NCI-H1436 (cell line): ENCODE measurements at places on chromosomes 1 and 21.

- peak; percentile 42 for DNase-seq
Observed at GRCh38 chr21:43864313-43864961, 586 bp upstream of the AGPAT3 start.

- no peak for DNase-seq
Observed at GRCh38 chr21:44567481-44568171, 5.9 kb upstream of the KRTAP10-4 start.

DNA sequence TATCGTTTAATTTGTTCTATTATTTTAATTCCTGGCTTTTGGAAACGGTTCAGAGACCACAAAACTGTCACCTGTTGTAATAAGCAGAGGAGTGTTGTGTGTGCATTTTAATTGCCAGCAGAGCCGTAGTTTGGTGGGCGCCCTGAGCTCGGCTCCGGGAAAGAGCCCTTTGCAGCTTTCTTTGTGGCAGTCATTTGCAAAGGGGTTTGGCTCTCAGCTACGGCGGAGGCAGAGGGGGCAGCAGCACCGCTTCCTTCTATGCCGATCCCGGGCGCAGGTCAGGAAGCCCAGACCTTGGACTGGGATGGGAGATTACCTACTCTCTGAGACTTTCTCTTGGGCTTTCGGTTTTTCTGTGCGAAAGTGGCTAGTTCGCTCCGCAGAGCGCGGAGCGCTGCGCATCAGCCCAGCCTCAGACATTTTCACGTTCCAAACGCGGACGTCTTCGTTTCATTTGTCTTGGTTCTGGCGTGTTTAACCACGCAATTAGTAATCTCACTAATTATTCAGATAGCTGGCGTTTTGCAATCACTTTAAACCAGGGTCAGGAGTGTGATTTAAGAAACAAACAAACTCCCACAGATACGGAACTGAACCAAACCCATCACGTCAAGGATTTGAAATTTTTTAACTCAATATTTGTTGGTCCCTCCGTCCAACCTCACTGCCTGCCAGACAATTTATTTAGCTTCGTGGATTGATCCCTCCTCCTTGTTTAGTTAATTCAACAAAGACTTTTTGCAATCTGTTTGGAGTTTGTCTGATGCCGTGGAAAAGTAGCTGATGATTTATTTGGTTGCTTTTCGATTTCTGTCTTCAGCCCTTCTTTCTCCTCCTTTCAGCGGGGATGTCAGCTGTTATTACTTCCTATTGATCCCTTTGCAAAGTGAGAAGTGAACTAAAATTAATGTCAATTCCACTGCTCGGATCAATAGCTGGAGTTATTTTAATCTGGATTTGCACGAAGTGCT, 3.9 kb downstream of the RNF220 start:
- no peak for DNase-seq

DNA sequence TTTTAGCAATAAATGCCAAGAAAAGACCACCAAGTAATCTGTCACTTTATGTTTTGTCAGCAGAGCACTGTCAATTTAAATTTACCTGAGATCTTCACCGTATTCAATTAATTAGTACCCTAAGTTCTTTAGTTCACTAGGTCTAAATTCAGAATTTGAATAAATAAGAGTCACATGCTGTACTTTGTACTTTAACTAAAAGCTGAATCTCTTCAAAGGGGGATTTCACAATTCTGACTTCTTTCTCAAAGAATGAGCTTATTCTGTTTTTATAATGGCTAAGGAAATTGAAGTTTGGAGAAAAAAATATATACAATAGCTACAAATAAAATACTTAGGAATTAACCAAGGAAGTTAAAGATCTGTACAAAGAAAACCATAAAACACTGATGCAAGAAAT, 2.1 kb upstream of the GNG5 start:
- DNase-seq = no peak

DNA sequence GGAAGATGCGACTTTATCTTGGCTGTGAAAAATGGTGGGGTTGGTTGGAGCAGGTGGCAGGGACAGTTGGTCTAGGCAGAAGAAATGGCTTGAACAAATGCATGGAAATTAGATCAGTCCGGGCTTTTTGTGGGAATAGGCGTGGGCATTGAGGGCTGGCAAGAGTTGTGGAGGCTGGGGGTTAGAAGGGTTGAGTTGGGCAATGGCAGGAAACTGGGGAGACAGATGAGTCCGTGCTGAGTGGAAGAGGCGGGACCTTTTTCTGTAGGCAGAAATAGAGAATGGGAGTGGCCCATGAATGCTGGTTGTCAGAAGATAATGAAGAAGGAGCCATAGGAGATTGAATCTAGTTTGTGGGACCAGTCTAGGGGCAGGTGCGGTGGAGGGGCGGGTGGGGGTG, 6.9 kb downstream of the PDPN start:
- DNase-seq = no peak

GRCh38 chr1:72000809-72001208, 281.5 kb downstream of the NEGR1 start:
- DNase-seq = no peak

- no peak for DNase-seq
Observed at GRCh38 chr1:55472115-55472514, 257.0 kb upstream of the USP24 start.

DNA sequence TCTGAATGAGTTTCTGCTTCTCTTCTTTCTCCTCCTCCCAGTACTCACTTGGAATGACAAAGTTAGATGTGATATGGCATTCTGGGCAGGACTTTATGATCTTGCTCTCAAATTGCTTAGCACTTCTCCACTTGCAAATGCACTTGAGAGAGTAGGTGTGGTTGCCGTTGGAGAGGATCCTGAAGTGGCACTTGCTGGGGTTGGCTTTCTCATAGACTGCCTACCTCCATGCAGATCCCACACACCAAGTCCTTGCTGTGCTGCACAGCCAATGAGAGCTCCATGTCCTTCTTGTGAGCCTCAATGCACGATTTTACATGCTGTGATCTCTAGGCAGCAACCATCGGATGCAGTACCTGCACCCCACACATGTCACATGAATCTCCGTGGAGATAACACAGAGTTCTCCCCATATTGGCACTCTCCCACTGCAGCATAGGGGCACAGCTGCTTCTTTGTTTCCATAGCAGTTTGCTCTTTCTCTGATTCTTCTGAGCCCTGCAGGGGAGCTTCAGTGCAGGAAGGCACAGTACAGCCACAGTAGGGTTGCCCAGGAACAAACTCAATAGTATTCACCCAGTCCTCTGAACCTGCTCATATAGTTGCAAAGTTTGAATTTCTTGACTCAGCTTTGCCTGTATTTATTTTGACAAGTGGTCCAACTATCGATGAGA, 45.2 kb downstream of the ZNF691 start:
- no peak for DNase-seq

DNA sequence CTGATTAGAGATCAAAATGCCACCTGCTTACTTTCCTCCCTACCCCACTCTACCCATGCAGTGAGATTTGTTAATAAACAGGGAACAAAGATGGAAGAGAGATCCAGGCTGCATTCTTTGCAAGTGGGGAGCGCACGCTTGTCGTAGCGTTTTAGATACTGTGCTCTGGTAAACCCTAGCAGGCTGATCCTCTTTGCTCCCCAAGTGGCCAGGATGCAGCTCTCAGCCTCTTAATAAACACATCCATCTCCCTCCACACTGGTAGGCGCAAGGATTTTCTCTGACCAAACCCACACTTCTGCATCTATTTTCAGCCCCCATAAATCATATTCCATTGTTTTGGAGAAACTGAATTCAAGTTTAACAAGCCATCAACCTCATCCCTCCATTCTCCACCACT, 2.9 kb downstream of the PGBD5 start:
- no peak for DNase-seq

- DNase-seq = no peak
Observed at GRCh38 chr21:45853703-45854342, 127.7 kb upstream of the COL6A1 start.

DNA sequence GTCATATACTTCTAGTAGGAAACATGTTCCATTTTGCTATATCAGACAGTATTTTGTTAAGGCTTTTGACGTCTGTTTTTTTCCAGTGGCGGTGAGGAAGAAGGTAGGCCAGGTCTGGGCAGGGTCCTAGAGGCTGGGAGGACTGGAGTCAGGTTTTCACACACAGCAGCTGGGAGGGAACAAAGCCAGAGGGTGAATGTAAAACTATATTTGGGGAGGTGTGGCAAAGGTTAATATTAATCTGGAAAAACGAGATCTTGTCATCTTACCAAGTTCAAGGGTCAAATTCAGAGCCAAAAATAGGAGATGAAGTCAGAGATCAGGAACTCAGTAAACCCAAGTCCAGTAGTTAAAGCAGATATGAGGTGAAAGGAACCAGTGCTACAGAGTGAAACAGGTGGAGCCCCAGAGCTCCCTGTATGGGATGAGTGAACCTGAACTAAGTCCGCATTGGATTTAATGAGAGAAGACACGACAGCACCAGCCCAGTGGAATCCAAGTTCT, 10.7 kb upstream of the OTUD7B start:
- no peak for DNase-seq

GRCh38 chr1:233224311-233224710, 71.2 kb downstream of the PCNX2 start:
- DNase-seq = no peak

DNA sequence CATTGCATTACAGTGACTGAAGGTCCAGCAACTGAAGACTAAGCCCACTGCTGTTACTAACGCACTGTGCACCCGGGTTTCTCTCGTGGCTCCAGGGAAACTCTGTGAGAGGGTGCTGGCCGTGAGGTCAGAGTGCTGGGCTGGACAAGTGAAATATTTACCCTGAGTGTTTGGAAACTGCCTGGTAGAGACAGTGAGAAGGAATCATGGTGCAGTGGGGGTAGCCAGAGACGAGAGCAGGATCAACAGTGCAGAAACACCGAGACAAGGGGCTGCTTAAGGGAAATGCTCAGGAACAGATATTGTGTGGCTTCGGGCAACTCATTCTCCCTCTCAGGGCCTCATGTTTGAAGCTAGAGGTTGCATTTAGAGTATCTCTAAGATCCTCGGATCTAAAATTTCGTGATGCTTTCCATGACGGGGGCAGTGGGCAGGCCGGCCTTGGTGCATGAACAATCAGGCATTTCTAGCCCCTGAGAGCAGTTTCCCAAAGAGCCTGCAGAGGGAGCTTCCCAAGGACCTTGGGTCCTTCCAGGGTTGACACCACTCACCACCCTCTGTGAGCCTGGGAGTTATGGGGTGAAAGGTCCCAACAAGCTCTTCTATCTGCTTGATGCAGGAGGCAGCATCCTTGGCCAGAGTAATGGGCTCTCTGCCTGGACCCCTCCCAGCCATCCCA, 9.7 kb downstream of the CD2 start:
- DNase-seq = no peak

DNA sequence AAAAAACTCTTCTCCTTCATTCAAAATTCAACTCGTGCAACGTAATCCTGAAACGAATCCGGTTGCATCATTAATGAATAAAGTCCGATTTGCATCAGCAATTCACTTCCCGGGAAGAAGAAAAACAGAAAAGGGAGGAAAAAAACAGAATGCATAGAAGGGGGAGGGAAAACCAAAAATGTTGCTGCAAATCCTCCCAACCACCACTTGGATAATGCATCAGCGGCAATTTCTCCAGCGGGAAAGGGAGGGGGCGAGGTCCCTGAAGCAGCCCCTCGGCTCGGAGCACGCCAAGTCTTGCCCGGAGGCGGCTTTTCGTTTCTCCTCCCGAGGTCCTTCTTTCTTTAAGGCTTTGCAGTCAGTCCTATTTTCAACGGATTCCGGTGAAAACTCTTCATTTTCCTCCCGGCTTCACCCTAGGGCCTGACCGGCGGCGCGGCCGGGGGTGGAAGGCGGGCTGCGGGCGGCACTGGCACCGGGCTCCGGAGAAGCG, 723 bp downstream of the CDC42BPA start:
- peak; percentile 50 for DNase-seq

DNA sequence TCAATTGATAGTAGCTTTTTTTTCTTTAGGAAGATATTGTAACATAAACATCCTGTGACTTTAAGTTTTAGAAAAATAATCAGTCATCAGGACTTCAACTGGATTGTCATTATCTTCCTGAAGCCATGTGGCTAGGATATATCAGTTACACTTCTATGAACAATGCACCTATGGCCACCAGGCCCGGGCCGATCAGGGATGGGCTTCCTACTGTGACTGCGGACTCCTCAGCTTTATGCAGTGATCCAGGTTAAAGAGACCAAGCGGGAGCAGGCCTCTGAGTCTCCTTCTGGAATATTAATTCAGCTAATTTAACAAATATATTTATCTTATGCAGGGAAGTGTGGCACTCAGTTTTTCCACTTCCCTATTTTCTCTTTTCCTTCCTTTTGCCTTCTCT, 200.6 kb downstream of the ADGRL2 start:
- DNase-seq = no peak

DNA sequence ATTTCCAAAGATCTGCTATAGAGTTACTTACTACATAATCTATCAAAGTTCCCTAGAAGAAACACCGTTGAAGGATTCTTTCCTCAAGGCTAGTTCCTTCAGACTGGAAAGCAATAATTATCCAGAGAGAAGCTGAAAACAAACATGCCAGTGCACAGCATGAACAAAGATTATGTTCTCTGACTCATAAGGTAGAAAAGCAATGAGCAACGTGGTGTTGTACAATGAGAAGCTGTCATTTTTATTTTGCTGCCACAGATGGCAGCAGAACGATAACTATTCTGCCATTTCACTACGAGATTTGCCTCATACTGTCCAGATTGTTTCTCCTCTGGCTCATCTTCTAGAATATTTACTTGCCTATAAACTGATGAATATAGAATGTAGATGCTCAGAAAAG, 10.7 kb downstream of the EXTL2 start:
- DNase-seq = no peak

- DNase-seq = no peak
Observed at GRCh38 chr1:169103480-169103893, 3.0 kb upstream of the ATP1B1 start.

- no peak for DNase-seq
Observed at GRCh38 chr1:98331243-98331642, 330.3 kb upstream of the SNX7 start.

- DNase-seq = no peak
Observed at GRCh38 chr1:3595949-3596348, 15.4 kb downstream of the MEGF6 start.

GRCh38 chr1:44874155-44874554, 31.1 kb upstream of the PTCH2 start:
- no peak for DNase-seq

GRCh38 chr1:235090406-235091069, 38.1 kb downstream of the TOMM20 start:
- DNase-seq = no peak

DNA sequence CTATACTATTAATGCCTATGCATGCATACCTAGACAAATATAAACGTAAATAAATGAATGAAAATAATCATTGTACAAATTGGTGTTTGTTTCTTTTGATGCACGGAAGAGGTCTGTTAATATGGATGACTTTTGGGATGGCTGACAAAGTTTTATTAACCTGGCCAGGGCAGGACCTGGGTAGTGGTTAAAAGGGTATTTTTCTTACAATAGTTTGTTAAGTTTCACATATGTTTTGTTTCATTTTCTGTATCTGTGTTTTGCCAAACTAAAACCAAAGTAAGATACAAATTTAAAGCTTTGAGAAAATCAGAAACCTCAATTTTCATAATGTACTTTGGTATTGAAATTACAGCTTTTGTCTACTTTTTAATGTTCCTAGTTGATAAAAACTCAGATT, 222.7 kb upstream of the OLFM3 start:
- no peak for DNase-seq
